ENCODE measurements at places on chromosomes 4 and X. TPM values are rescaled to one million over a fixed set of nuclear protein-coding genes. Genes with fewer than 3 reads are reported as not detected.

DUSP21 gene
- not detected for total RNA-seq

CCNB3 gene
- 0.10 TPM for total RNA-seq

ZCCHC18 gene
- 6.0 TPM for total RNA-seq

AMTN gene
- not detected for total RNA-seq

POU3F4 gene
- 0.37 TPM for total RNA-seq

PRSS12 gene
- 14.9 TPM for total RNA-seq

ZNF711 gene
- total RNA-seq, result 8.2 TPM

RTL5 gene
- 1.5 TPM for total RNA-seq

HSD17B13 gene
- 0.11 TPM for total RNA-seq

- no peak for DNase-seq
Observed at GRCh38 chr4:7797330-7797729, 142.3 kb downstream of the AFAP1 start.

DNA sequence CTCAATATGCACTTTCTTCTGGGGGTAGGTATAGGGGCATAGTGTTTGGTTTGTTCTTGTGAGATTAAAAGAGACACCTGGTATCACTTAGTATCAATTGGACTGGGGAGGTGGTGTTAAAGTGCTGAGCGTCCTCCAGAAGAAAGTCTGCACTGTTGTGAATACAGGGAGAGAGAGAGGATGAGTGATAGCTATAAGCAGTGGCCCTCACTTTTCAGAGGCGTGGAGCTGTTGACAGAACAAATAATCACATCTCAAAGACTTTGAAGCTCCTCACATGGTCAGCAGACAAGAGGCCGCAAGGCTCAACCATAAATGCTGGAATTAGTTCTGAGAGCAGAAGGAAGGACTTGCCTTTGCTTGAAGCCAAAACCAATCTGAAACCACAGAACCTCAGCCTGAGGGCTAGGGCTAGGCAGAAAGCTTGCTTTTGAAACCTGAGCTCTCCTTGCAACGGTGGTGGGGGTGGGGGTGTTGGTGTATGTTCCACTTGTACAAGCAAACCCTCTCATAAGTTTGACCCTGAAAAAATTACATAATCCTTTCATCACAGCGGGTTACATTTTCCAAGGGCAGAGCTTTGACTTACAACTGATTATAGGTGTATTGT lies 123.2 kb upstream of the SCML1 start:
- no peak for DNase-seq

DNA sequence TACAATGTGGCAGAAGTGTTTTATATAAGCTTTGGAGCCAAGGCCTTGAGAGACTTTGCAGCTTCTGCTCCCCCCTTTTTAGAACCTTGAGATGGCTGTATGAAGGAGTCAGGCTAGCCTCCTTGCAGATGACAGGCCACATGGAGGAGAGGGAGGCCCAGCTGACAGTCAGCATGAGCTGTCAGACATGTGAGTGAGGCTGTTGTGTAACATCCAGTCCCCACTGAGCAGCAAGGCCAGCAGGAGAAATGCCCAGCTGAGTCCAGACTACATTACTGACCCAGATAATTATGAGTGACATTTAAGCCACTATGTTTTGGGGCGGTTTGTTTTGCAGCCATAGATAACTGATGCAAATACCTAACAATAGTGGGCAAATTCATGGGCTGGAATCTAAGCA lies 515.3 kb upstream of the ARX start:
- DNase-seq, result no peak

GRCh38 chrX:47873123-47873522 lies 36.4 kb downstream of the ZNF81 start:
- DNase-seq, result no peak

DNA sequence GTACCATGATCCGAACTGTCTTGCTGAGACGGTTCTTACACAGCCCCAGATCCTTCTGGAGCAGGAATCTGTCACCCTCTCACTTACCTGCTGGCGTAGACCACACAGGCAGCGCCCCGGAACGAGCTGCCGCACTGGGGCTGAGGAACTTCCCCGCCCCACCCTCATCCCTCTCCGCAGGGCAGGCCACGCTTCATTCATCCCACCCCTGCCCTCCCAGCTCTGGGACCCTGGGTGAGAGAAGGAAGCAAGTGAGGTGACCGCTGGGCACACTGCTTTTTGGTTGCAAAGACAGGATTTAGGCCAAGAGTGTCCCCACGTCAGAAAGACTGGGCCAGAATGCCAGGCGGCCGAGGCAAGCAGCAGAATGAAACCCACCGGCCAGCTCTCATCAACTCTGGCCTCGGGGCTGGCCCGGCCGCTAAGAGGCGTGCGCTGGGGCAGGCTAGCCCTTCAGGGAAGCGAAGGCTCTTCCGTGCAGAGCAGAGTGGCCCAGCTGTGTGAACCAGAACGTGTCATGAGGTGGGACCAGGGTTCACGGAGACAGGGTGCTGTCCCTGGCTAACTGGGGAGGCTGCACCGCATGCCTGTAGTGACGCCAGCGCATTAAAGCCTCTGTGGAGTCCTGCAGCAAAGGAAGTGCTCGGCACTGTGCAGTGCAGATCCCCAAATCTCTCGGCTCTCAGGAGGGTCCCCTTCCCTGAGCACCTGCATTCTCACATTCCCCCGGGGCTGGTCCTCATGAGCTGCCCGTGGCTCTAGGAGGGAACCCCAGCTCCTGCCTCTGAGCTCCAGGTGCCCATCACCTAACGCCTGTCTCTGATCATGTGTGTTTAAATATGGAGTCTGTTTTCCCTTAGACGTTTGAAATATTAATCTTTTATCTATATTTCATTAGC lies 6.4 kb downstream of the LRPAP1 start:
- DNase-seq, result no peak

DNA sequence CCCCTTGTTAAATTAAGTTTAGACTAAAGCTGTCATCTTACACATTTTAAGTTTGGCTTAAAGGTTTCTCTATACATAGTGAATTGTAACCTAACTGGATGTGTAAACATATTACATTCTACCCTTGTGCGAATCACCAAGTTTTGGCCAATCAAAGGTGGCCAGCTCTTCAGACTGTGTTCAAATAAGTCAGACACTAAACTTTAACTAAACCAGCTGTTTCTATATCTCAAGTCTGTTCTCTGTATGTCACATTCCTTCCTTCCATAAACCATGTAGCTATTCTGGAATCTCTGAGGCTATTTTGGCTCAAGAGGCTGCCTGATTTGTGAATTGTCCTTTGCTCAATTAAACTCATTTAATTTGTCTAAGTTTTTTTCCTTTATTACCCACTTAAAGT lies 6.7 kb downstream of the SULT1B1 start:
- DNase-seq, result no peak

DNA sequence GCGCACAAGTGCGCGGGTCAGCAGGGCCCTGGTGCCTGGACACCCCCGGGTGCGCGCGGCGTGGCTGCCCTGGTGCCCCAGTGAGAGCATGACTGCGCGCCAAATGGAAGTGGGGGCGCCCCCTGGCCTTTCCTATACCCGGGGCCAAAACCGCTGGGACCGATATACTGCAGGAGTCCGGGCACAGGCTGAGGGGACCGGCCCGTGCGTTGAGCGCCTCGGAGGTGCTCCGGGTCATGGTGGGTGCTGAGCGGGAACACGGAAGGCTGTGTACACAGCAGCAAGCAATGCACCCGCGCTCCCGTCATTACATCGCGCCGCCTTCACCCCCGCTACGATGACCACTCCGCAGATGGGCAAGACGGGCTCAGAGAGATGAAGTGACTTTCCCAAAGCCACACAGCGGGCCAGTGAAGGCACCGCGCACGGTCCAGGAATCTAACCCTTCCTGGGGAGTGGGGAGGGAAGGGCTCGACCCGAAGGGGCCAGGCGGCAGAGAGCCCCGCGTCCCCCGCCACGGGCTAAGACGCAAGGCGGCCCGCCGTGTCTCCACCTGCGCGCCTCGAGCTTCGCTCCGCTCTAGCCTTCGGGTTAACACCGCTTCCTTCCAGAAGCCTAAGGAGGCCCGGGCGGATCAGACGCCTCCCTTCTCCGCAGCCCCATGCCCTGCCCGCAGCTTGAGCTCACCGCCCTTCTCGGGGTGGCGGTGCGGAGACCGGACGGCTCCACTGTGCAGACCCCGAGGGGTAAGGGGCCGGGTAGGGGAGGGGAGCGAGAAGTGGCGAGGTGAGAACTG lies 11.3 kb downstream of the HMX1 start:
- DNase-seq, result peak; percentile 78

GRCh38 chr4:71595576-71596108 lies 188.2 kb downstream of the GC start:
- no peak for DNase-seq

- DNase-seq, result no peak
Observed at GRCh38 chr4:169068423-169068822, 58.4 kb upstream of the CBR4 start.

DNA sequence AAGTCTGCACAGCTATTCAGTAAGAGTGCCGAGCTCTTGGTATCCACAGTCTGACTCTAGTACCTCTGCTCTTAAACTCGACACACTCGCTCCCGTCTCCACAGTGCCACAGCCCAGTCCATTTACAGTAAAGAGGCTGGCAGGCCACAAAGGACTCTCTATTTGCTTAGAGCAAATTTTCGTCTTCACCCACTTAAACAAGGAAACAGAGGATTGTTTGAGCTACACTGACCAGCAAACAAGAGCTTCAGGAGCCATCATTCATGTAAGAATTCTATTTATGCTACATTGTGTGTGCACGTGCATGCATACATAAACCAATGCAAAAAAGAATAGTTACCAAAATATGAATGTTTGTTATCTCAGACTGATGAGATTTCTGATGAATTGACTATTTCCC lies 290.2 kb downstream of the USP46 start:
- no peak for DNase-seq

GRCh38 chr4:80206521-80207171 lies 9.3 kb downstream of the PRDM8 start:
- DNase-seq, result no peak

DNA sequence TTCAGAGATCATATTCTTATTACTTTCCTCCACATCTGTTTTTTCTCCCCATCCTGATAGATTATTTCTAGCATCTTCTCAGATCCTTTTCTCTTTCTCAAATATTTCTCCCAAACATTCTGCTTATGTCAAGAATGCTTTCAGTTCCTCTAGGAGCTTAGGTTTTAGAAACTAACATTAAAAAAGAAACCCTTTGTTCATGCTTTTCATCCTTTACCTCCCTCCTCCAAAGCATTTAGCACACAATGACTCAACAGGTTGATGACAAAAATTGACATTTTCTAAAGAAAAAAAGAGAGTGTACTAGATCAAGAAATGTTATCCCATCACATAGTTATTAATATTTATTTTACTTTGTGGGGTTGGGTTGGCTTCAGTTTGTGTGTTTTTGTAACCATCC lies 16.5 kb upstream of the ALB start:
- DNase-seq, result no peak

DNA sequence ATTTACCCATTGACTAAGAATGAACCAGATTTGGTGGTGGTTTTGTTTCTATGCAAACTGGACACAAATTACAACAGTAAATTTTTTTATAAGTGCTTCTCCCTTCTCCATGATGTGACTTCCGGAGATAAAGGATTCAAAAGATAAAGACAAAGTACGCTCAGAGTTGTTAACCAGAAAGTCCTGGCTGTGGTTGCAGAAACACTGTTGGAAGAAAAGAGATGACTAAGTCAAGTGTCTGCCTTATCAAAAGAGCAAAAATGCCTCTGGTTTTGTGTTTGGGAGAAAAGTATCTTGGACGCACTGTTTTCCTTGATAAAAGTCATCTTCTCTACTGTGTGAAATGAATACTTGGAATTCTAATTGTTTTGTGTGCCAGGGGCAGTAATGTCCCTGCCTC lies 213.4 kb downstream of the GC start:
- DNase-seq, result no peak

DNA sequence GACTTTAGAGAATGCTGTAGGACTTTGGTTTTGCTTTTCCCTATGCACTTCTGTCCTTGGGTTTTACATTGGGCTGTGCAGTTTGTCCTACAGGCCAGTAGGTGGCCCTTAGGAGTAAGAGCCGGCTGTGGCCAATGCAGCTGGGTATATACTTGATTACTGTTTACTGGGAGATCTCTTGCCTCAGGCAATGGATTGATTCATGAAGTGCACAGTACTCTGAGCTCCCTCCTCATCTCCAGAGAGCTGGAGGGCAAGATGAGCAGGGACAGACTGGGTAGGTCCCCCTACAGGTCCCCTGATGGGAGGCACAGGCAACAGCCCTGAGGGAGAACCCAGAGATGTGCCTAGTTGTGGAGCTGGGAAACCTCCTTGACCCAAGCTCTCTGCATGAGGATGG lies 103.8 kb upstream of the QRFPR start:
- peak; percentile 40 for DNase-seq

- no peak for DNase-seq
Observed at GRCh38 chrX:14673764-14674163, 144.4 kb downstream of the GLRA2 start.

DNA sequence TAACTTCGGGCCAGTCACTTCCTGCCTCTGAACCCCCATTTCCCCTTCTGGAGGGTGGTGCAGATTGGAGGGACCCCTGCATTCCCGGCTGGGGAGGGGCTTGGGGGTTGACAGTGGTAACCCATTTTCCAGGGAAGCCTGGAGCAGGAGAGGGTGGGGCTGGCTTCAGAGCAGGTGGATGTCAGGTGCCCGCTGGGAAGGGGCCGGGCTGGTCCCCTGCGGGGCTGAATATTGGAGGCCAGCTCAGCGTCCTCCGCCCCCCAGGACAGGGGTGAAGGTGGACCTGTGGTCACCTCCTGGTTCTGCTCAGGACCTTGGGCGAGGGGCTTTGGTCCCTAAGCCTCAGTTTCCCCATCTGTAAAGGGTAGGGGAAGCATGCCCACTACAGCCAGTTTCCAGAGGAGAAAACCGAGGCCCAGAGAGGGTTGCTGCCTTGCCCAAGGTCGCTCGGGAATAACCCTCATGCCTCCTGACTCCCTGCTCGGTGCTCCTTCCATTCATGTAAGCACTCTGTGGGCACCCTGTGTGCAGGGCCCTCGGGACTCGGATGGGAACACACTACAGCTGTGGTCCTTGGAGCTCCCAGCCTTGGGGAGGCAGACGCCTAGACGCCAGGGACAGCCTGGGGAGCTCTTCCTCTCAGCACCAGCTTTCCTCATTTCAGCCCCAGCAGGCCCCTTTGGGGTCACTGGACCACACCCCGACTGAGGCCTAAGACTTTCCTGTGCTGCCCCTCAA lies 683 bp downstream of the MAN2B2 start:
- DNase-seq, result peak; percentile 78

- no peak for DNase-seq
Observed at GRCh38 chr4:71663780-71664179, 120.1 kb downstream of the GC start.

DNA sequence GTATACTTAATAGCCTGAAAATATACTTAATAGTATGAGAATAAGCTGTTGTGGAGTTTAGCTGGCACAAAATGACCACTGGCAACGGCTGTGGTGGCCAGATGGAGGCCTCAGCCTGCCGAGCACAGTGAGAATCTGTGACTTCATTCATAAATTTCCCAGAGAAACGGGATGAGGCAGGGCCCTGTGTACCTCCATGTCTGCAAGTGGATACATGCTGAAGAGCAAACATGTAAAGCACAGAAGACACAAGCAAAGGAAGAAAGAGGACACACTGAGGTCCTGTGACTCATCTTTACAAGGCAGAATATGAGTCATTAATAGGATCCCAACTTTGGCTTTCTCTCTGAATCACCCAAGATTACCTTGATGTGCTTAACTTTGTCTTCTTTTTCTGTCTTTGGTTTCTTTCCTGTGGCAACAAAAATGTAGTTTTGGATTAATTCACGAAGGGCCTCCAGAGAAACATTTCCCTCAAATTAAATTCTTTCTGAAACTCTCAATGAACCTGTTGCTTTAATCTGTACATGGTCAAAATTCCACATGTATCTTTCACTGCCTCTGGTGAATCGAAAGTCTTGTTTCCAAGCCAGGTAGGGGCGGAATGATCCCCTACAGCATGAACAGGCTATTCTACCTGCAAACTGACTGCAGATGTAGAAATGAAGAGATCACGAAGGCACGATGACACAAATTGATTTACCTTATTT lies 56.4 kb downstream of the IRF2 start:
- DNase-seq, result no peak
